ENCODE measurements at places on chromosomes 2 and 18.

GRCh38 chr2:101337877-101338276, 29.4 kb upstream of the RNF149 start:
- no peaks in the 10 kb centered on the region for H3K36me3 ChIP-seq
- peaks cover 2% of the 10 kb centered on the region for H3K27me3 ChIP-seq
- H3K4me3 ChIP-seq, result no peak overlapping the region
- no peak overlapping the region for H3K27ac ChIP-seq

GRCh38 chr2:10966056-10966455, 54.3 kb downstream of the KCNF1 start:
- H3K4me1 ChIP-seq, result no peaks in the 10 kb centered on the region
- no peak overlapping the region for H3K4me3 ChIP-seq
- no peak for DNase-seq
- H3K27me3 ChIP-seq, result peaks cover 11% of the 10 kb centered on the region
- no peaks in the 10 kb centered on the region for H3K36me3 ChIP-seq

DNA sequence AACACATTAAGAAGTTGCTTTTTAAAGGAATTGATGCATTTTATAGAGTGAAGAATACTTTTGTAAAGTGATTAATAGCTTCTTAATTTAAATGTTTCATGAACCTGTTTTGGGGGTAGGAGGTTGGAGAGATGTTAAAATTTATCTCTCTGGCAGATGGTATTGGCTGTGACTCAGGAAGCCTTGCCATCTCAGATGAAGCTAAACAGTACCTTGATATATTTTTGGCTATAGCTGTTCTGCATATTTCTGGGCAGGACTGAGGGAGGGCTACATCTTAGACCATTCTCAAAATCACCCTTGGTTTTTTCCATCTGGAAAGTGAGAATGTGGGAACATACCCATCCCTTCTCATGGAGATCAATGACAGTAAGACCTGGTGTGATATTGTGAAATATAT, 13.4 kb downstream of the CAPN14 start:
- no peaks in the 10 kb centered on the region for H3K36me3 ChIP-seq
- H3K27me3 ChIP-seq, result peaks cover 1% of the 10 kb centered on the region
- no peak overlapping the region for H3K4me3 ChIP-seq

DNA sequence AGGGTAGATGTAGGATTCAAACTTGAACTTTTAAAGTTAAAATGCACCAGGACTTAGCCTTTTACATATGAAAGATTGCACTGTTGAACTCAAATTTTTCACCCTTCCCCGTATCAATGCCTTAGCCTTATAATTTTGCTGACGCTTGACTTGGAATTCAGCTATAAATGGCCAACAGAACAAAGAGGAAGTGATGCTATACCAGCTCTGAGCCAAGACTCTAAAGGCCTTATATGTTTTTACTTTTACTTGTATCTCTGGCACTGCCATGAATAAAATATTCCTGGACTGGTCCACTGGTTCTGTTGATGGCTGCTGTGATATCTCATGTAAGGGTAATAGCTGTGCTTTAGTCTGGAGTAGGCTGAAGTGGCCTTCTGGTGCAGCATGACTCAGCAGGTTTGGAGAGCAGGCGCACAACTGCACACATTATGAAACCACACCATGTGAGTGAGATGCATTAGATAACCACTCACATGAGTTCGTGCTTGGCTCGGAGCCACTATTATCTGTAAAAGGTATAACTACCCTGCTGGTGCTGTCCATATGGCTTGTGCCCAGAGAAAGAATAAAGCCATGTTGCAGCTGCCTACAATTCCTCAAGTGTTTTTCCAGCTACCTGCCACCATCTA, 8.4 kb upstream of the IER3IP1 start:
- H3K27me3 ChIP-seq, result no peaks in the 10 kb centered on the region
- H3K27ac ChIP-seq, result no peak overlapping the region
- H3K4me3 ChIP-seq, result no peak overlapping the region
- H3K4me1 ChIP-seq, result no peaks in the 10 kb centered on the region
- DNase-seq, result no peak

GRCh38 chr2:1945819-1946218, 201.5 kb upstream of the PXDN start:
- H3K27me3 ChIP-seq, result no peaks in the 10 kb centered on the region
- no peaks in the 10 kb centered on the region for H3K36me3 ChIP-seq
- H3K4me1 ChIP-seq, result no peaks in the 10 kb centered on the region
- DNase-seq, result no peak
